ENCODE measurements at places on chromosomes 16 and 17.

DNA sequence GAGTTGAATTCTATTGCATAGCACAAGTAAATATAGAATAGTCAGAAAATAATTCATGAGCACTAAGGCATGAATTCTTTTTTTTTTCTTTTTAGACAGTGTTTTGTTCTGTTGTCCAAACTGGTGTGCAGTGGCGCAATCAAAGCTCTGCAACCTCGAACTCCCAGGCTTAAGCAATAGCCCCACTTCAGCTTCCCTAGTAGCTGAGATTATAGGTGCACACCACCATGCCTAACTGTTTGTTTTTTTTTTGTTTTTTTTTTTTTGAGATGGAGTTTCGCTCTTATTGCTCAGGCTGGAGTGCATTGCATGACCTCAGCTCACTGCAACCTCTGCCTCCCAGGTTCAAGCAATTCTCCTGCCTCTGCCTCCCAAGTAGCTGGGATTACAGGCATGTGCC, 16.6 kb downstream of the TUBD1 start:
- DNase-seq = no peak

DNA sequence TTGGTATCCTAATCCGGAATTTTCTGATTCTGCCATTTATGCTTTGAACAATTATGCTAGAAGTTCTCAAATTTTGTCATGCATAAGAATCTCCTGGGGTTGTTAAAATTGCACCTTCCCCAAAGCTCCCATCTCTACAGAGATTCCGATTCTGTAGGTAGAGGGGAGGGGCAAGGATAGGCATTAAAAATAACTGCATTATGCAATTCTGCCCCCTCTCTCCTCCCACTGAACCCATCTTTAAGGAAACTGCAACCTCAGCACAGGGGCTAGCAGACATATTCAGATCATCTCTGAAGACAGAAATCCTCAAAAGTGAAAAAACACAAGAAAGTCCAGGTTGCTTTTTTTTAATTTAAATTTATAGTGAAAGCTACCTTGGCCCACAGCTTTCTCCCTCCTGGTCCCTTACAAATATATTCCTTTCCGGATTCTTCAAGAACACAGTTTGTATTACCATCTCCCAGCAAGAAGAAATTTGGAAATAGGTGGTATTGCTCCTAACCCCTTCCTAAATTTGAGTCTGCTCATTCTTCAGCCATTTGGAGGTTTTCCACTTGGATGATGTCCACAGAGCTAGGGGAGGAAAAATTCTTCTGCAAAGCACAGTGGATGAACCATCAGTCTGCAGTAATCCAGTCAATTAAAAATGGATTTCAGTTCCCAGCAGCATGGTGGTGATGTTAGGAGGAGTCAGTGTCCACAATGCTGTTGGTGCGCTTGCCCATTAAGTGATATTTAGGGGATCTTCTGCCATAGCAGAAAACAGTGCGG, 67.7 kb downstream of the RBFOX1 start:
- no peak for DNase-seq

GRCh38 chr17:42180922-42181850, at the start of gene KCNH4:
KCNH4 (minus strand) TSS chr17:42181142; CDS start chr17:42180945, 197 bp downstream.
- no peak for DNase-seq

DNA sequence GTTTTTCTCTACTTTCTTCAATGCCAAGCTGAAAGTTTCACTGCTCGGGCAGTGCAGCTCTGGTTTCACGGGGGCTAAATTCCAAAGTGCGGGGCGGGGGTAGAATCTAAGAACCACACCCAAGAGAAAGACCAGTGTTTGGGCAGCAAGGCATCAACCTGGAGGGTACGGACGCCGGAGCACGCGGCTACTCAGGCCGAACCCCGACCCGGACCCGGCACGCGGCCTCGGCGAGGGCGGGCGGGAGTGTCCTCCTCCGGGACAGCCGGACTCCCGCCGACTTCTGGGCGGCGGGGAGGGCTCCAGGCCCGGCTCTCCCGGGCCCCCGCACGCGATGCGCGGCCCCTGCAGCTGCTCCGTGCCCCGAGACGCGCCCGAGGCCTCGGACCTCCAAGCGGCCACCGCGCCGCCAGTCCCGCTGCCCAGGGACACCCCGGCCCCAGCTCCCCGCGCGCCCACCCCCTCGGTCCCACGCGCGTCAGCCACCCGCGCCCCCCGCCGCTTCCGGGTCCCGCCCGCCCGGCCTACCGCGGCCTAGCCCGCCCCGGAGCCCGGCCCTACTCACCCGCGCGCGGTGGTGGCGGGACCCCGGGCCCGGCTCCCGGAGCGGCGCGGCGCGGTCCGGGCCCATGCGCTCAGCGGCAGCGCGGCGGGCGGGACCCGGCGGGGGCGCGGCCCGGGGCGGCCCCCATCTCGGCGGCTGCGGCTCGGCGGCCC, 561 bp downstream of the AXIN1 start:
- no peak for DNase-seq

GRCh38 chr16:53769787-53770186, 65.8 kb downstream of the FTO start:
- no peak for DNase-seq

DNA sequence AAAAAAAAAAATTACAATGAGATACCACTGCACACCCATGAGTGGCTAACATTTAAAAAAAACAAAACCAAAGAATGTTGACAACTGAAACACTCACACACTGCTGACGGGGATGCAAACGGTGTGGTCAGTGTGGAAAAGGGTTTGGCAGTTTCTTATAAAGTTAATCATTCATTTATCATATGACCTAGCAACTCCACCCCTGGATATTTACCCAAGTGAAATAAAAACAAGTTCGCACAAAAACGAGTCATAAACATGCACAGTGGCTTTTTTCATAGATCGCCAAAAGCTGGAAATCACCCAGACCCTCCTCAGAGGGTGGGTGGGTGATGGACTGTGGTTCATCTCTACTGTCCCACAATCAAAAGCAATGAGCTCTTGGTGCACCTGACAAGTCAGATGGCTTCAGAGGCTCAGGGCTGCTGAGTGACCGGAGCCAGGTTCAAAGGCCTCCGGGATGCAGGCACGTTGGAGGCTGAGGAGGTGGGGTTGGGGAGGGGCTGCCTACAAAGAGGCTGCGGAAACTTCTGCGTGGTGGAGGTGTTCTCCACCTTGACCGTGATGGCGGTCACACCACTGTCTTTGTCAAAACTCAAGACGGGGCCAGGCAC, 14.2 kb downstream of the RAB40B start:
- DNase-seq = no peak

- no peak for DNase-seq
Measured at GRCh38 chr16:84854759-84855158, 35.0 kb downstream of the CRISPLD2 start.

DNA sequence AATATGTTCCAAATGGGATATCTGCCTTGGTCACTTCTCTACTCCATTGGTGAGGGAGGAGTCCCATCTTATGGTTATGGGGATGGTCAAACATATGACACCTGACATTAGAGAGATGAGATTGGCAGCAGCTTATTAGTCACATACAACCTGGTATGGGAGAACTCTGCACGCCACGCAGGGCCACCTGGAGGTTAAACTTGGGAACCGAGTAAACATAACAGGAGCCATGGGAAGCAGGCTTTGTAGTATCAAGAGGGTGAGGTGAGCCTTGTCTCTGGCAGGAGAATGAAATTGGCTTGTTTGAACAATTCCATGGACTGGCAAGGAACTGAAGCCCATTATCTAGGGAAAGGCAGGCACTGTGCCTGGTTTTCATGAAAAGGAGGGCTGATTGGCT, 238.7 kb upstream of the ELAC2 start:
- no peak for DNase-seq

DNA sequence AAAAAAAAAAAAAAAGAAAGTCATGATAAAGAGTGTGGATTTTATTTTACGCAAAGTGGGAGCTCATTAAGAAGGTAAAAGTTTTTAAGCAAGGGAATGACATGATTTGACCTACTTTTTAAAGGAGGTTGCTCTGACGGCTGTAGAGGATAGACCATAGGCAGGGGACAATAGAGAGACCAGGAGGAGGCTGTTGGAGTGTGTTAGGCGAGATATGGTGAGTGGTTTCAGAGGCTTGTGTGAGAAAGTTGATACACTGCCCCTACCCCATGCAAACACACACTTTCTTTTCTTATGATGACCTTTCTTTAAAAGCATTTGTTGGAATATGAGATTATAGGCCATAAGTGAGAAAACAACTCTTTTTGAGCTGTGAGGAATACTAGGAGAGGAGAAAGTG, 82.0 kb downstream of the FTO start:
- DNase-seq = no peak

DNA sequence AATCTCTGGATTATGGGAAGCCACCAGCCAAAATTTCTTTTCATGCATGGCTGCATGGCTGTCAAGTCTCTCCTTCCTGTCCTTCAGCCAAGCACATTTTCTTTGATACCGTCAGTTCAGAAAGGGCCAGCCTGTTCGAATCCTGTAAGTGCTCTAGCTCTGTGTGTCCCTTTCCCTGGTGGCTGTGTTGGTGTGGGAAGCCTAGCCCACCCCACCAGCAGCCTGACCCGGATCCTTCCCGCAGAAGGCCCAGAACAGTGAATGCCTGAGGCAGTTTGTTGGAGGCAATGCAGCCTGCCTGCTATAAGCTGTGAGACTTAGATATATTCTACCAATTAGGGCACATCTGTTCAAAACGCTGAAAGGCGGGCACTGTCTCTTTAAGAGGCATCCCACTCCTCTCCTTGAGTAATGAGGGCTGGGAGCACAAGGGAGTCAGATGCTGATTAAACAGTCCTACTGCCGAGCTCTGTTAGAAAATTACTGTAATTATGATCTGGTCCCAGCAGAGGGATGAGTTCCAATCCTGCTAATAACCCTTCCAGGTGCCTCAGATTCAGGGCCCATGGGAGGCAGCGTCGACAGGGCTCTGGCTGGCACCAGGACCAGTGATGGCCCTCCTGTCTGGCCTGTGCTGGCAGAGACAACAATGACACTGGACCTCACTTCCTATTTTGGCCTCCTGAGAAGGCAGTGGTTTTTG, 18.4 kb downstream of the SNX11 start:
- no peak for DNase-seq

- DNase-seq = no peak
Measured at GRCh38 chr16:65418435-65418834, 296.6 kb upstream of the CDH11 start.

- DNase-seq = no peak
Measured at GRCh38 chr17:43616852-43617251, 44.9 kb downstream of the MEOX1 start.

- no peak for DNase-seq
Measured at GRCh38 chr17:79116575-79117368, 42.1 kb downstream of the ENGASE start.

- DNase-seq = no peak
Measured at GRCh38 chr17:63445571-63445953, 544 bp downstream of the CYB561 start.

- no peak for DNase-seq
Measured at GRCh38 chr16:23858542-23858941, 22.8 kb downstream of the PRKCB start.

GRCh38 chr16:86773354-86773715, 195.0 kb downstream of the FOXL1 start:
- no peak for DNase-seq

- no peak for DNase-seq
Measured at GRCh38 chr16:23072769-23073549, 76.3 kb downstream of the USP31 start.

DNA sequence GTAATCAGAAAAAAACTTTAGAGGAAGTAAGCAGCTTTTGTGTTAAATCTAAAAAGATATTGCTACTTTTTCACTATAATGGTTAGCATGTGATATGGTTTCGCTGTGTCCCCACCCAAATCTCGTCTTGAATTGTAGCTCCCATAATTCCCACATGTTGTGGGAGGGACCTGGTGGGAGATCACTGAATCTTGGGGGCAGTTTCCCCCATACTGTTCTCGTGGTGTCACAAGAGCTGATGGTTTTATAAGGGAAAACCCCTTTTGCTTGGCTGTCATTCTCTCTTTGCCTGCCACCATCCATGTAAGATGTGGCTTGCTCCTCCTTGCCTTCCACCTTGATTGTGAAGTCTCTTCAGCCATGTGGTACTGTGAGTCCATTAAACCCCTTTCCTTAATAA, 117.1 kb downstream of the KCNJ2 start:
- no peak for DNase-seq

All from mesothelial cell of epicardium (in vitro differentiated cells).